NAMALWA (cell line): ENCODE measurements at places on chromosomes 7 and 10.

- no peak for DNase-seq
Observed at GRCh38 chr10:34507217-34507616, 307.9 kb downstream of the PARD3 start.

GRCh38 chr7:79615871-79616640 is 162.6 kb upstream of the MAGI2 start:
- DNase-seq, result no peak

DNA sequence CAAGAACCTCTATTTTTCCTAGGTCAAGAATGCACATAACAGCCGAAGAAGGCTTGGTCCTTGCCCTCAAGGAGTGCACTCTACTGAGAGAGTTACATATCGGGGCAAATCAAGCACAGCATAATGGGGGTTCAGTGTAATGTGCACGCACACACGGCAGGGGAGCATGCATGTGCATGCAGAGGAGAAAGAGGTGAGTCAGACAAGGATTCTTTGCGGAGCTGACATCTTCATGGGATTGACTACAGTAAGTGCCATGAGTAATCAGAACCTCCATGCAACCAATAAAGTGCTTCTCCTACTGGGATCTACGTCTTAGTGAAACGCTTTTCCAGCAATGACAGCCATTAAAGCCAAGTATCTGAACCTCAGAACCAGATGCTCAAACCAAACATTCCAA is 123.6 kb downstream of the RNF216 start:
- DNase-seq, result no peak

DNA sequence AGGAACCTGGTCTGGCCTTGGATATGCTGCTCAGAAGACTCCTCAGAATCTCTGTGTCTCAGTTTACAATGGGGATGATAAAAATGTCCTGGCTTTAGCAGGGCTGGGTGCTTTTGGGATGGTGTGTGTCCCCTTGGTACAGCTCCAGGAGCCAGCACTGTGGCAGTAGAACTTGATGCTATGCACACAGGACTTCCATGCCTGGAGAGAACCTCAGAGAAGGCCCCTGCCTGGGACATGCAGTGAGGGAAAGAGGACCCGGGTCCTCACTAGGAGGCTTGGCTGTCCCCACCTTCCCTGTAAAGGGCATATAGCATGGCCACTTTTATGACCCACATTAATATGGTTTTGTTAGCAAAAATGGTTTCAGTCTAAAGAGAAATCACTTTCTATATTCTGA is 100.5 kb downstream of the GLRX3 start:
- DNase-seq, result no peak

DNA sequence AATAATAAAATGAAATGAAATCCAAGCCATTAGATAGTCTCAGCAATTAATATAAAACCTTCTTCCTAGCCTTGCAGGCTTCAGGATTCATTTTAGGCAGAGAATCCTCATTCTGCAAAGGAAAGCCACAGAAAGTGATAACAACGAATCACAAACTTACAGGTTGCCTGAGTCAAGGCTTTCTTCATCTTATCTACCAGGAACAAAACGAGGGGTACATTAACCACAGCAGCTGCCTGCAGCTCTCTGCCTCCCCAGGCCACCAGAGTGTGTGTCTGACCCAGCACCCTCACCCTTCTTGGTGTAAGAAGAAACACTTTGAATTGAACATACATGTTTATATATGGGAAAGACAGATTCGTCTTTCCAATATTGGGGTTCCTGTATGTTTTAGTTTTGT is 12.5 kb upstream of the TNS3 start:
- DNase-seq, result no peak

DNA sequence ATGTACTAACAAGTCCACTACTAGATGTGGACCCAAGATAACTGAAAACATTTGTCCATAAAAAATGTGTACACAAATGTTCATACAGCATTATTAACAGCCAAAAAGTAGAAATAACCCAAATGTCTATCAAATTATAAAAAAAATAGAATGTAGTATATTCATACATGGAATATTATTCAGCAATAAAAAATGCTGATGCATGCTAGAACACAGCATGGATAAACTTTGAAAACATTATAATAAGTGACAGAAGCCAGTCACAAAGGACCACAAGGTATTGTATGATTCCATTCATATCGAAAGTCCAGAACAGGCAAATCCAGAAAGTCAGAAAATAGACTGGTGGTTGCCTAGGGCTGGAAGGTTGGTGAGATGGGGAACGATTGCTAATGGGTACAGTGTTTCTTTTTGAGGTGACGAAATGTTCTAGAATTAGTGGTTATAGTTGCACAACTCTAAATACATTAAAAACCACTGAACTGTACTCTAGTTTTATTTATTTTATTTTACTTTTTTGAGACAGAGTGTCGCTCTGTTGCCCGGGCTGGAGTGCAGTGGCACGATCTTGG is 43.3 kb upstream of the ANLN start:
- no peak for DNase-seq

GRCh38 chr10:26881600-26882331 is 21.0 kb upstream of the ABI1 start:
- peak; percentile 83 for DNase-seq

DNA sequence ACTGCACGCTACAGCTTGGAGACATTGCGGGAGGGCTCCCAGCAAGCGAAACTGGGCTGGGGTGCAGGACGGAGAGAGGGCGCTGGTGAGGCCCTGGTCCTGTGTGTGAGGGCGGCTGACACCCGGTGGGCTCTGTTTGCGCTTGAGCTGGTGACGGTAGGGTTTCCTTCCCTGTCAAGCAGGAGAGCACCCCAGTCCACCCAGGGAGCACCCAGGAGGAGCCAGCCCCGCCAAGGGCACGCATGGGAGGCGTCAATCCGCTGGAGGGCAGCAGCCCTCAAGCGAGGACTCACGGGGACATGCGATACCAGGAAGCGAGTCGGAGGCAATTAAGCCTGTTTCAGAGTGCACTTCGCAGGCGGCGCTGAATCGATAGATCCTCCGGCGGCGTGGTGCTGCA is 109.4 kb downstream of the MAD1L1 start:
- no peak for DNase-seq

DNA sequence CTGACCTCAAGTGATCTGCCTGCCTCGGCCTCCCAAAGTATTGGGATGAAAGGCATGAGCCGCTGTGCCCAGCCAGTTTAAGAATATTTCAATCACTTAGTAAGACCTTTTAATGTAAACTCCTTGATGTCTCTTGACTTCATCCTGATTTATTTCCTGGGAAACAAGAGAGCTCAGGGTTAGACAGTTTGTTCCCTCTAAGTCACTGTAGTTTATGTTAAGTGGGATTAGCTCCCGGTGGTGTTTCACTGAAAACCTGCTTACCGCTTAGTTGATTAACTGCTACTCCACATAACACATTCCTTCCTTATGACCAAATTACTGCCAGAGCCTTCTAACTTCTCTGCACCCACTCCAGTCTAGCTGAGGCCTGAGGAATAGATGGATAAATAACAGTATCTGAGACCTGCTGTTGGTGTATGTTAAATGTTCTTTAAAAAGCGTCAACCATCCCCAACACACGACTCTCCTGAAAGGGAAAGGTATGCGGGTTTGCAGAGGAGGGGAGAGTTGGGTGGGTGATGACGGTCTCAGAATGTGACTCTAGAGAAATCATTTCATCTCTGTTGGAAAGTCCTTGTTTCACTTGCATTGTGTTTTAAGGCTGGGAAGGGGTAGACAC is 48.7 kb downstream of the CREB3L2 start:
- no peak for DNase-seq

GRCh38 chr7:50584793-50585408 is 19.7 kb upstream of the DDC start:
- DNase-seq, result no peak

DNA sequence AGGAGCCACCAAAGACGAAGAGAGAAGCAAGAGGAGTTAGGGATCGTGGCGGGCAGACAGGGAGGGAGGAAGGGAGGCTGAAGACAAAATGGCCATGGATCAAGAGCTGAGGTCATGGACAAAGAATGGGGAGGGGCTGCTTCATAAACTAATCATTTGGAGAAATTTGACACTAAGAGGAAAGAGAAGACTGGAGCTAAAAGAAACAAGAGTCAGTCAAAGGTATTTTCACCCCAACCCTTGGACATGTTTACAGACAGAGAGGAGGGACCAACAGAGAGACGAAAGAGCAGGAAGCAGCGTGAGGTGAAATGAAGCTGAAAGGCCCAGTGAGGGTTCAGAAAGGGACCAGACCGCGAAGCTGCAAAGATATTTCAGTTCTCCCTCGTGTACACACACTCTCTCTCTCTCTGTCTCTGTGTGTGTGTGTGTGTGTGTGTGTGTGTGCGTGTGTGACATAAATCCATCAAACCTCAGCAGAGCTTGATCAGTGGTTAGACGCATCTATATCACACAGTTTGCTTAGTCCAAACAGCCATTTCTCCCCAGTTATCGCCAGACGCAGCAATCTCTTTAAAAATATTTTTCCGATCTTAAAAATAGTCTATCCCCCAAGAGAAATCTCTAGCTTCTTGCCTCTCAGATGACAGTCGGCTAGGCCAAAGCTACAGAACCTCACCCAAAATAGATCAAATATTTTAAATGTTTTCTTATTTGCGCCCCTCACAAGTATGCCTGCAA is 12.5 kb upstream of the CALD1 start:
- DNase-seq, result peak; percentile 73

DNA sequence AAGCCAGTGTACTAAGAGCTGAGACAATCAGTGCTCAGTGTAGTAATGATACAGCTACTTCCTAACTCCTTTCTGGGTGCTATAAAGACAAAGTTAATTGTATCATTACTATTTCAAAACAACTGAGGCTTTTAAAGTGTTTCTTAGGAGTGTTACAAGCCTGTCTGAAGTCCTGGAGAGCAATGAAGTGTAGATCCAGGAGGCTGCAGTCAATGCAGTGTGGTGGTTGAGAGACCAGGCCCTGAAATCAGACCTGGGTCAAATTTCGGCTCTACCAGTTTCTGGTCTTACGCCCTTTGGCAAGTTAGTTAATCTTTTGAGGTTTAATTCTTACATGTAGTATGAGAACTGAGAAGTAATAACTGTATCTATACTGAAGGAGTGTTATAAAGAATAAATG is 387.0 kb downstream of the SDK1 start:
- no peak for DNase-seq

- DNase-seq, result no peak
Observed at GRCh38 chr10:100436255-100436654, 26.6 kb upstream of the WNT8B start.

- DNase-seq, result no peak
Observed at GRCh38 chr10:86252079-86252478, 114.5 kb downstream of the GRID1 start.

- DNase-seq, result no peak
Observed at GRCh38 chr7:143850682-143851081, 51.3 kb downstream of the TCAF1 start.

- DNase-seq, result no peak
Observed at GRCh38 chr10:34775044-34775637, 40.0 kb downstream of the PARD3 start.

GRCh38 chr7:15998617-15999016 is 312.1 kb upstream of the MEOX2 start:
- no peak for DNase-seq

GRCh38 chr10:46317370-46317769 is 30.6 kb downstream of the ANTXRL start:
- DNase-seq, result no peak

DNA sequence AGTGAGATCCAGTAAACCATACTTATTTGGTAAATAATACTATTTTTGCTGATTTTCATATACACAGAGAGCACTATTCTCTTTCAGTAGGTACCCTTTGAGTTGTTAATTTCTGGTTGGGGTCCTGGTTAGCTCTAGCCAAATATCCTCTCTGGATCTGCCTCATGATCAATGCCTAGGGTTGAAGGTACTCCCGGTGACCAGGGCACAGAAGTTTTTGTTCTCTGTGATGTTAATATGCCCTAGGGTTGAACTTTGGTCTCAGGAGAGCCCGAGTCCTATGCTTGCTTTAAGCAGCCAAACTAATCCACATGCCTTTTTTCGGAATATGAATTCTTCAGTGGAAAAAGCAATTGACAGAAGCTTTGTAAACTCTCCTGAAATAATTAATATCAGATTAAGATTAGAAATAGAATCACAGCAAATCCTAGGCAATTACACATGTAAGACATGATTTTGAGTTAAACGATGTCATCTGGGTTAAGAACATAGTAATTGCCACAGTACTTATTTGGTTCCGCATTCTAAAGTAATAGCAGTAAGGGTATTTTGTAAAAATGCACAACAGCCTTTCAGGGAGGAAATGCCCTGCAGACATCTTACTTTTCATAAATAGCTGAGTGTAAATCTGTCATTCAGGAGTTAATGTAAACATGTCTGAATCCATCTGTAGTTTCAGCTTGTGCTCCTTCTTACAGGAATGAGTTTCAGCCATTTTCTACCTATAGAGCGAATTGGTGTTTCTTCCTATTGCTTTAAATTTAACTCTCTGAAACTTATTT is 10.1 kb downstream of the CHN2 start:
- no peak for DNase-seq

- peak; percentile 29 for DNase-seq
Observed at GRCh38 chr7:91345449-91345848, 81.2 kb downstream of the FZD1 start.

GRCh38 chr10:63780101-63780500 is 258.9 kb downstream of the REEP3 start:
- DNase-seq, result no peak

- DNase-seq, result no peak
Observed at GRCh38 chr7:16492513-16493062, 27.1 kb upstream of the SOSTDC1 start.

GRCh38 chr10:102423372-102423968 is 2.8 kb downstream of the FBXL15 start:
- no peak for DNase-seq

GRCh38 chr10:123451618-123452245 is 214.4 kb upstream of the GPR26 start:
- no peak for DNase-seq

- no peak for DNase-seq
Observed at GRCh38 chr7:122137251-122138077, 6.6 kb downstream of the AASS start.

GRCh38 chr10:96556003-96556402 is 30.8 kb downstream of the TM9SF3 start:
- DNase-seq, result peak; percentile 55

- DNase-seq, result no peak
Observed at GRCh38 chr7:43767311-43767710, 8.8 kb downstream of the BLVRA start.

DNA sequence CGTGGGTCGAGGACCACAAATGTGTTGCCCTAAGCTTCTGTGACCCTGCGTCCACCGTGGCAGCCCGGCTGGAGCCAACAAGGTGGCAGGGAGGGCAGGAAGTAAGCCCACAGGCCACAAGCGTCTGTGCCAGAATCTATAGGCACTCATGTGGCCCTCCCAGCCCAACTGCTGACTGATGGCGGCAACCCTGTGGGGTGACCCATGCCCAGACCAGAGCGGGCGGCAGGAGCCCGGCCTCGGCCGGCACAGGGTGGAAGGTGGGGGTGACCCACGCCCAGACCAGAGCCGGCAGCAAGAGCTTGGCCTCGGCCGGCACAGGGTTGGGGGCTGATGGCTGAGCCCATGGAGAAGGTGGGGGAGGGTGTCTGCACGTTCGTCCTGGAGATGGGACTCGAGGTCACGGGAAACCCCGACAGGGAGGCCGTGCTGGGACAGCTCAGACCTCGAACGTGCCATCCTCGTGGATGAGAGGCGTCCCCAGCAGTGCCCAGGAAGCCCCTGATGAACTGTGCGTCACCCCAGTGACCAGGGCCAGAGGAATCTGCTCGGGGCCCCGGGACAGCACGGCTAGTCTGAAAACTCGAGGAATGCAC is 181.0 kb downstream of the ELFN1 start:
- no peak for DNase-seq

- DNase-seq, result peak; percentile 14
Observed at GRCh38 chr10:11949152-11949551, 93.5 kb downstream of the UPF2 start.
